ENCODE measurements at places on chromosomes 2 and 18.

DNA sequence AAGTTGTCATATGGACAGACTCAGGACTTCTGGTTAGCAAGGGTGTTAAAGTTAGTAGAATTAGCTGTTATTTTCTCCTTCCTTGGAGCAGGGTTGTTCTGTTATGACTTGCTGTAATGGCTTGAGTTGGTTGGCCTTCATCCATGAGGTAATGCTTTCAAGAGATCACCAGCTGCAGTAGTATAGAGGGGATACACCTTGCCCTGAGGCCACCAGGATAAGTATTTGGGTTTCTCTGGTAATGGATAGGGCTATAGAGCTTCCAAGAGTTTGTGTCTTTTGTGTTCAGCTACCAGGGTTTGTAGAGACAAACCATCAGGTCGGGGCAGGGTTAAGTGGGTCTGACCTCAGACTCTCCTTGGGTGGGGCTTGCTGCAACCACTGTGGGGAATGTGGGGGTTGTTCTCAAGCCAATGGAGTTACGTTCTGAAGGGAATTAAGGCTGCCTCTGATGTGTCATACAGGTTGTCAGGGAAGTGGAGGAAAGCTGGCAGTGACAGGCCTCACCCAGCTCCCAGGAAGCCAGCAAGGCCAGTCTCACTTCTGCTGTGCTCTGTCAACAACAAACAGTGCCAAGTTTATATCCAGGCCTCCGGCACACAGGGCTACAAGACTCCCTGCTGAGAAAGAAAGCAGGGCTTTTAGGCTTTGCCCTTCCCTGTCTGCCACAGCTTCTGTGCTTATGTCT is 356.6 kb downstream of the SPAG16 start:
- peak; percentile 82 for DNase-seq

- DNase-seq: peak; percentile 79
Measured at GRCh38 chr18:54679318-54680149, 88.5 kb downstream of the DYNAP start.

GRCh38 chr18:29873211-29873610 is 1169.3 kb downstream of the DSC3 start:
- DNase-seq: no peak

DNA sequence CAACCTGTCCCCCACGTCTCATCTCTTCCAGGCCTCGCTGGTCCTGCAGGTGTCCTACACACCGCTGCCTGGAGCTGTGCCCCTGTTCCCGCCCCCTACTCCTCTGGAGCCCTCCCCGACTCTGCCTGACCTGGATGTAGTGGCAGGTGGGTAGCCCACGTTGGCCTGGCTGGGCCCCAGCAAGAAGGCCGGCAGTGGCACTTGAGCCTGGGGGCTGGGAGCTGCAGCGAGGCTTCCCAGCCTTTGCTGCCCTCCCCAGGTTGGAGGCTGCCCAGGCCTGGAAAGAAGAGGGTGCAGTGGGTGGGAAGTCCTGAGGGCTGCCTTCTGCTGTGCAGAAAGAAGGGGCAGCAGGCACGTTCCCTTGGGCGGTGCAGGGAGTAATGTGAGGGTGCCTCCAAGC is 58.4 kb downstream of the DYSF start:
- DNase-seq: no peak

DNA sequence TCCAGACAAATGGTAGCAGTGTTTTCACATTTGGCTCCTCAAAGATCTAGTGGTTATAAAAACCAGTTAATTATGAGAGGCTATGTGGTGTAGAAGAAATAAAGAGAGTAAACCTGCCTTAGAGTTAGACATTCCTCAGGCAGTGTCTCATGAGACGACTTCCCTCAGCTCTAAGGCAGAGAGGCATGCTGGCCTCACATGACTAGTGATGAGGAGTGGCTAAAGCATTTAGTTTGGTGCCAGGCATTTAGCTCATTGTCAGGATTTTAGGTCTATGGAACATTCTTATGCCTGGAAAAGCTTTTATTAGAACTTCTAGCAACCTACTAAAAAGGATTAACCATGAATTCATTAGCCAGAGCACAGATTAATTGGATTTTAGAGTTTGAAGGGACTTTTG is 90.3 kb downstream of the RPRM start:
- DNase-seq: peak; percentile 34

- DNase-seq: peak; percentile 93
Measured at GRCh38 chr2:71452565-71452964, 796 bp upstream of the DYSF start.

DNA sequence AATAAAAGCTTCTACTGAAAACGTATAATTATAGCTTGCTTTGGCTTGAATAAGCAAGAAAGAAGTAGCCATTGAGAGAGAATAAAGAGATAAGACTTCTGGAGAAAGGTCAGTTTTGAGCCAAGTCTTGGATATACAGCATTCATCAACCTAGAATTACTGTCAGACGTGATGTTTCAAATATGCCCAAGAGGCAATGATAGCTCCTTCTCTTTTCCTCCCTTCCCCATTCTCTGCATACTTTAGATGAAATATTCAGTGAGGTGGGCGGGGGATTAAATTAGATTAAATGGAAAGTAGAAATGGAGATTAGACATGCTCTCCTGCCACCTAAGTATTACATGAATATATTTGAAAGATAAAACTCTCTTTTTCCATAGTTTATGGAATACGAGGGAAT is 8.7 kb downstream of the ANTXR1 start:
- DNase-seq: no peak

DNA sequence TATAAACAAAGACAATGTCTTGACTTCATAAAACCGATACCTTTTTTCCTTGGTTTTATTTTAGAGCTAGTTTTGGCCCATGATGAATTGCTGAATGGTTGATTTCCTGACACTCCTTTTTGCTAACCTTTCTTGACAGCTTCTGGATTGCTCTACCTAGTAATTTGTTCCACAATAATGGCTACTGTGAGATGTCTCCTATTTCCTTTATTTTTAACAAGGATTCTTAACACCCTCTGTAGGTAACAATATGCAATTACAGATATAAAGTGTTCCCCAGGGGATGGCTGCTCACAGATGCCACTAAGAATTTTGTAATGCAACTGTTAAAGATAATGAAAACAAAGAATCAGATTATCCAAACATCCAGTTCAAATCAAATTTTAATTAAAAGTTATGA is 100.8 kb upstream of the ATP5MC3 start:
- DNase-seq: peak; percentile 42

- no peak for DNase-seq
Measured at GRCh38 chr2:4900861-4901770, 791.1 kb upstream of the SOX11 start.

DNA sequence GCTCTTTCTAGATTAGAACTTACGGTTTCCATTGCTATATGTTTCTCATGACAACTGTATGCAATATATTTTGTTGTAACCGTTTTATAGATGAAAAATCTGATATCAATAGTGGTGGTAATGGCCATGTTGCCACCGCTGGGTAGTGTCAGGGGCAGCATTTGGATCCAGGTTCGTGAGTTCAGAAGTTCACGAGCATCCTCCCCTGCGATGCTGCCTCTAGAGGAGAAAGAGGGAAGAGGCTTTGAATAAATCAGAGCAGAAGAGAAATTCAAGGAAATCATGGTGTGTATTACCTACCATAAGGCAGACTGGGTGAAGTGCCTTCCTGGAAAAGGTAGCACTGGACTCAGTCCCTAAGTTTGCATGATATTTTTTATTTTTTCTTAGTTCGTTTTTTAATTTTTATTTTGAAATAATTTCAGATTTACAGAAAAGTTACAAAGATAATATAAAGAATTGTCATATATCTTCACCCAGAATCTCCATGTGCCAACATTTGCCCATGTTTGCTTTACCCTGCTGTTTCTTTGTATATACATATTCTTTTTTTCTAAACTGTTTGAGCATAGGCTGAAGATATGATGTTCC is 3.3 kb upstream of the ZBTB7C start:
- DNase-seq: peak; percentile 55

DNA sequence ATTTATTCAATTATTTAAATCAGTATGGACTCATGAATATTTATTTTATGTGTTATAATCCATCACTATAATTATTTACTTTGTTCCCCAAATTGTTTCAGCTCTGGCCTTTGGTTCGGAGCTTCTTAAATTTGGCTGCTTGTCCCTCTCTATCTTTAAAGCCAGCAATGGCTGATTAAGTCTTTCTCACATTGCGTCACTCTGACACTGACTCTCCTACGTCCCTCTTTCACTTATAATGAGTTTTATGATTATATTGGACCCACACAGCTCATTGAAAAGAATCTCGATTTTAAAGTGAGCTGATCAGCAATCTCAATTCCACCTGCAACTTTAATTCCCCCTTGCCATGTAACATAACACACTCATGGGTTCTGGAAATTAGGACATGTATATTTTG is 185.2 kb upstream of the SLC39A10 start:
- DNase-seq: no peak

DNA sequence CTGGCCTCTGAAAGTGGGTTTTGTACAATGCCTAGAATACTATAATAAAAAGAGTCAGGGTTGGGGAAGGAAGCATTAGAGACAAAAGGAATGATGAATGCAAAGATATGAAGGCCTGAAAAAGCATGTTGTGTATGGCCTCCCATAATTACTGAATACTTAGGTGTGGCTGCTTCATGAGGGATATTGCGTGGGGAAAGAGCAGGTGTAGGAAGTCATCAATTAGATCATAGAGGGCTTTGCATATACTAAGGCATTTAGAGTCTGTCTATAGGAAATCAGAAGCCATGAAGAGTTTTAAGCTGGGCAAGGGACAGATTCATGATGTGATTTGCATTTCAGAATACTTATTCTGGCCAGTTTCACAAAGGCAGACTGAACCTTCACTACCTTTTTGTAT is 48.2 kb downstream of the NCOA1 start:
- no peak for DNase-seq

DNA sequence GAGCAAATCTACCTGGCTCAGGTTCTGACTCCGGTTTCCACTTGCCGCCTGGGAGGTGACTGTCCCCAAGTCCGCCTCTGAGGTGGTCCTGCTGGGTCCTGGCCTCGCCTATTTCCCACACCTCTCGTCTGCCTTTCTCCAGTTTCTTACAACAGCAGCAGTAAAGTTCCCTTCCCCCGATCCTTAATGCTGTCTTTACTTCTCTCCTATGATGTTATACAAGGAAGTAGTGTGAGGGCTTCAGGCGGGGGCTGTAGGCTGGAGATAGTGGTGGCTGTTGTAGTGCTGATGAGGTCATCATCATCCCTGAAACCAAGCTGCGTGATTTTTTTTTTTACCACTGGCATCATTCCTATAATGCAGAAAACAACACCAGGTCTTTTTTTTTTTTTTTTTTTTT is 18.9 kb downstream of the TGIF1 start:
- no peak for DNase-seq

GRCh38 chr2:177164131-177164530 is 48.5 kb upstream of the HNRNPA3 start:
- no peak for DNase-seq

DNA sequence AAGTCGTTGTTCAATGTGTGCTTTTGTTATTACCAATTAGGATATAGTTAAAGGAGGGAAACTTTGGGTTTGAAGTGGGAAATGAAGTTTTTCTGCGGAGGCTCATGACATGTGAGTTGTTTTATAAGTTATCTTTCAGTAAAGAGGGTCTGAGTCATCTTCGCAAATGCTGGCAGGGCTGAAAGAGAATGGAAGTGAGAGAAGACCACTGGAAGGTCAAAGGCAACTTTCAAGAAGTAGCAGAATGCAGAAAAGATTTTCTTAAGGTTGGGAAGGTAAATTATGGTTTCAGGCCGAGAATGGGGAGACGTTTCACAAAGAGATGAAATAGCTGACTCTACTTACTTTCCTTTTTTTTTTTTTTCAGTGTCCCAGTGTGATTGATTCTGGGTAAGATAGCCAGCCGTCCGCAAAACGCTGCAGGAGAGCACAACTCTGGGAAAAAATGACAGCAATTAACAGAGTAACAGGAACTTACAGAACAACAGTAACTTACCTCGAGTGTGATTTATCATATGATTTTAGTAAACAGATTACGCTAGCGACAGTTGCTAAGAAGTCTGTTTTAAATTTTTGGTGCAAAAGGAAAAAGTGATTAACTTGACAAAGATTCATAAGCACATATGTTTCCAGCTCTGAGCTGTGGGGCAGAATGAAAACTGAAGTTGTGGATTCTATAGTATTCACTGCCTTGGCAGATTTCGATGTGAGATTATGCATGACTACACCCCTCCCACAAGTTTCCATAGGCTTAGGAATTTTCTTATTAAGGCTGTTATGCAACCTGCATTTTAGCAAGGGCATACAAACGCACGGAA is 46.8 kb upstream of the ACTR3 start:
- peak; percentile 85 for DNase-seq

GRCh38 chr18:36856815-36857214 is 27.9 kb downstream of the KIAA1328 start:
- no peak for DNase-seq

DNA sequence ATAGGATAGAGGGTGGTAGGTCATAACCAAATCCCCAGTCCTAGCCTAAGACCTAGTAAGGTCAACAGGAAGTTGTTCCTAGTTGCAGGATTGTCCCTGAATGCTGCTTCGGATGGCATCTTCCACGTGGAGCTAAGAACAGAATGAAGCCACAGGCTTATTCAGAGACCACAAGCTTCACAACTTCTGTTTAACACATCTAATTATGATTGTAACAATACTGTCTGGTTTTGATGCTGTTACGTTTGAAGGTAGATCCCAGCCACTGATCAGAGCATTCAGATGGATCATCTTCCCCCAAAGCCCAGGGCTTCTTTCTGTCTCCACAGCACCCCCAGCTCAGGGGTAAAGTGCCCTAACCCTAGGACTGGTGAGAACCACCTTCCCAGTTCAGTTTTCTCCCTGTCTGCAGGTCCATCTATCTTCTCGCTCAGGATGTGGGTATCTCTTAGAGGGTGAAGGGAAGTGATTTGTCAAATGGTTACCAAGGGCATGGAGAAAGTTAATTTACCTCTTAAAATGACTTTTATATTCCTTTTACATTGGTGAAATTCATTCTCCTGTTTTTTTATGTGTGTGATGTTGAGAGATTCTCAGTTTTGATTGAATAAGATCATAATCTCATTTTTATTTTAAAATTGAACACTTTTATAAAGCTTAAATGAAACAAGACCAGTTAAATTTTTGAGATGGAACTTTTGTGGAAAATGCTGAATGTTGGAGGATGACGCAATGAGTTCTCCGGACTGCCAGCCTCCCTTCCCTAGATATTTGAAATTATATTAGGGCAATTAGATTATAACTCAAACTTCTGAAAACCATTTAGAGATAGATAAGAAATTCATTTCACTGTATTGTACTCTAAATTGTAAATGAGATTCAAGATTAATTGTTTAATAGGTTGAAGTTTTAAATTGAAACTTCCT is 66.5 kb downstream of the RHBDD1 start:
- DNase-seq: no peak

DNA sequence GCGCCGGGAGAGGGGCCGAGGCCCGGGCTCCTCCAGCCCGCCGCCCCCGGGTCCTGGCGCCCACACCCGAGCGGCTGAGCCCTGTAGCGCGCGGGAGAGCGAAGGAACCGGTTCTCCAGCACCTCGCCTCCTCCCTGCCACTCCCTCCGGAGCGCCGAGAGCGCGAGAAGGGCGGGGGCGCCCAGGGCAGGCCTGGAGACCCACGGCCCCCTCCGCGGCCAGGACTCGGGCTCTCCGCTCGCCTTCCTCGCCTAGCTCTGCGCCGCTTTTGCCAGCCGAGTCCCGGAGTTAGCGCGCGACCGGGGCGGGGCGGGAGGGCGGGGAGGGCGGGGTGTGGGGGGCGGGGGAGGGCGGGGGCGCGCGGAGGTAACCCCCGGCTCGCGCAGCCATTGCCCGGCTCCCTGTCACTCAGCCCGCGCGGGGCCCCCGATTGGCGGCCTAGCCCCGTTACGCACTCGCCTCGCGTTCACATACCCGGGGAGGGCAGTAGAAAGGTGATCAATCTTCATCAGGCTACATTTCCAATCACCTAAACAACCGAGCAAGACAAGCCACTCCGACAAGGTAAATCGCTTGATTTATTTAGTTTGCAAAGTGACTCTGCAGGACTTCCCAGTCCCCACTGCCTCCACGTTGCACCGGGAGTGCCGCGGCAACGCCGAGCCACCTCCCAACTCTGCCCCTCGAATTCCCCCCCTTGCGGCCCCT is at the start of gene OTX1:
Gene OTX1 (plus strand): TSS at position 497 of the 708 bp plus-strand sequence. CDS start 2,161 bp downstream, outside the sequence.
- DNase-seq: peak; percentile 93
